ENCODE measurements at places on chromosomes 3 and 15.

GRCh38 chr3:186751480-186751879 is 31.9 kb upstream of the EIF4A2 start:
- DNase-seq: no peak

DNA sequence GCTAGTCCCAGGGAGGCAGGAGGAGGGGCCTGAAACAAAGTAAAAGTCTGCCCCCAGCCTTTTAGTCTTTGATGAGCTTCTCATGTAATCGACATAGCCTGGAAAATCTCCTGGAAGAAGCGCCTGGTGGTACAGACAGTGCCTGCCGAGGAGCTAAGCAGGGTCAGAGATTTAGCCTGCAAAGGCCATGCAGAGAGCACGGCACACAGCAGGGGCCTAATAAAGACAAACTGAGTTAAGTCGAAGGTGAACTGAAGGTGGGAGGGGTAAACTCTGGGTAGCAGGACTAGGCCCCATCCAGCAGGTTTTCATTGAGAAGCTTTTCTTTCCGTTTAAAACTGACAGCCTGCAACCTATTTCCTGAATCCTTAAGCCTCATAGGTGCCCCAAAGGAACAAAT is 115.5 kb upstream of the ABHD17C start:
- DNase-seq: no peak

GRCh38 chr3:187913617-187914033 is 168.4 kb upstream of the BCL6 start:
- no peak for DNase-seq

GRCh38 chr3:118089563-118089962 is 945.1 kb downstream of the IGSF11 start:
- no peak for DNase-seq

GRCh38 chr3:182179631-182180030 is 467.9 kb downstream of the SOX2 start:
- no peak for DNase-seq

- peak; percentile 87 for DNase-seq
These were observed 3.4 kb downstream of the ABCF3 start for GRCh38 chr3:184189421-184189820.

DNA sequence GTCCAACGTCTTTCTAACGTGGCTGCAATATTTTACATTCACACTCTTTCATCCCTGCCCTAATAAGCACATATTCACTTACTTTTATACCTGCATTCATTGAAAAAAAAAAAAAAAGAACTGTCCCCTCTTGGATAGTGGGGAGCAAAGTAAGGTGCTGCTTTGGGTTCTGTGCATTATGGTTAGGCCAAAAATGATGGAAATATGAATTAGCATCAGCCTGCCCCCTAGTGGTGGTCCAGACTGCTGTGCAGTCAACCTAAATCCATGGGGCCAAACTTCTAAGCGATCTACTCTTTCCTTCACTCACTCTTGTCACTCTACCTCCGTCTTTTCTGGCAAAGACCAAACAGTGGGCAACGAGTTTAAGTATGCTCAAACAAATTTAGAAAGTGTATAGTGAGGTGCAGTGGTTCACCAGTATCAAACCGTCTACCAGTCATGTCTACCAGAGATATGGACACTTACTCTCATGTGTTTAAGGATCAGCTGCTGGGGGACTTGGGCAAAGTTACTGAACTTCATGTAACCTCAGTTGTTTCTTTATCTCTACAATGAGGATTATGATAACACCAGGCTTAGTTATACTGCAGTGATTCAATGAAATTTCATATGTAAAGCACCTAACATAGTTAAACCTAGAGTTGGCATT is 61.5 kb upstream of the GRM7 start:
- no peak for DNase-seq

- DNase-seq: no peak
These were observed 487.2 kb upstream of the ROBO2 start for GRCh38 chr3:76552653-76553052.

GRCh38 chr3:138971766-138972320 is 24.8 kb downstream of the FOXL2NB start:
- no peak for DNase-seq

GRCh38 chr15:48890375-48890972 is 12.5 kb downstream of the EID1 start:
- DNase-seq: no peak

- DNase-seq: no peak
These were observed 144.3 kb downstream of the OPA1 start for GRCh38 chr3:193737191-193737751.

DNA sequence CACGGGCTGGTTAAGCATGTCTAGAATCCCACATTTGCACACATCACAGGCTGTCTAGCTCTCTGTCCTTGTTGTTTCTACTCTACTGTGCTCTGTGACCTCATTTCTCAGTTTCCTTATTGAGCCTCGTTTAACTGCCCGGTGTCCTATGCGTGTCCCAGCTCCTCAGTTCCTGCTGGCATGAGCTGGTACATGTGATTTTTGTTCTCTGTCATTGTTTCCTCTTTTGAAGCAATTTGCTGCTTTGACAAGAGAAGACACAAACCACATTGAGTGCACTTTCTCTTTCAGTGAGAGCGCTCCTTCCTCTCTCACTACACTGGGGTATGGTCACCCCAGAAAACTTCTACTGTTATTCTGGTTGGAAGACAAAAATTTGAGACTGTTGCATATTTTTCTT is 563.5 kb downstream of the PDCD6IP start:
- DNase-seq: no peak

GRCh38 chr3:120550546-120550945 is 45.6 kb upstream of the NDUFB4 start:
- DNase-seq: no peak

DNA sequence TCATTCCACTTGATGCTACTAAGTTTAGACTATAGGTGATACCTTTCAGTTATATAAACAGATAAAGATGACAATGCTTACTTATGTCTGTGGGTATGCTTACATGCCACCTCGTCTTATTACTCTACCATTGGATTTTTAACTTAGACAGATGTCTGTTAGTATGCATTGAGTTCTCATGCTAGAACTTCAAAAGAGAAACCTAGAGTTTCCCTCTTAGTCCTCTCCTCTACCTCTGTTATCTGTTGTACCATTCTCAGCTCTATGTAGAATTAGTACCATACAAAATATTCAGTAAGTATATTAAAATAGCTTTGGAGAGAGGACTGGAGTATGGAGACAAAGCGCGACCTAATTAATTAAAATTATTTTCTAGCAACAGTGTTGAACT is 111.3 kb downstream of the BBX start:
- DNase-seq: no peak

- no peak for DNase-seq
These were observed 39.4 kb downstream of the CHST14 start for GRCh38 chr15:40510201-40510600.

DNA sequence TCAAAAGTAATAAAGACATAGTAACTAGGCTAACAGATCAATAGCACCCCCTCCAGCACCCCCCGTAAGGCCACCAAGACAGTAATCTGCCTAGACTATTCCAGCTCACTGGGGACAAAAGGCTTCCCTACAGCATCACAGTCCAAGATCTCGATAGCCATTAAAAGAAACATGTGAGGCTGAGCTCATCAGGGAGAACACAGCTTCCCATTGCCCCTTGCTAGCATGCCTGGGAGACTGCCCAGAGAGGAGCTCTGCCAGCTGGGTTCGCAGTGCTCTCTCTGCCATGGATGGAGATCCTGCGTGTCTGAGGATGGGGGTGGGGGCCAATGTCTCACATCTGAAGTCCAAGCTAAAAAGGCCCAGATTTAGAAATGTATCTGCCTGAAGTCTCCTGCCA is 17.8 kb downstream of the LRIG1 start:
- DNase-seq: no peak

GRCh38 chr3:77919244-77919643 is 879.3 kb downstream of the ROBO2 start:
- no peak for DNase-seq

- DNase-seq: no peak
These were observed 220.8 kb upstream of the TPRG1 start for GRCh38 chr3:188950832-188951489.

DNA sequence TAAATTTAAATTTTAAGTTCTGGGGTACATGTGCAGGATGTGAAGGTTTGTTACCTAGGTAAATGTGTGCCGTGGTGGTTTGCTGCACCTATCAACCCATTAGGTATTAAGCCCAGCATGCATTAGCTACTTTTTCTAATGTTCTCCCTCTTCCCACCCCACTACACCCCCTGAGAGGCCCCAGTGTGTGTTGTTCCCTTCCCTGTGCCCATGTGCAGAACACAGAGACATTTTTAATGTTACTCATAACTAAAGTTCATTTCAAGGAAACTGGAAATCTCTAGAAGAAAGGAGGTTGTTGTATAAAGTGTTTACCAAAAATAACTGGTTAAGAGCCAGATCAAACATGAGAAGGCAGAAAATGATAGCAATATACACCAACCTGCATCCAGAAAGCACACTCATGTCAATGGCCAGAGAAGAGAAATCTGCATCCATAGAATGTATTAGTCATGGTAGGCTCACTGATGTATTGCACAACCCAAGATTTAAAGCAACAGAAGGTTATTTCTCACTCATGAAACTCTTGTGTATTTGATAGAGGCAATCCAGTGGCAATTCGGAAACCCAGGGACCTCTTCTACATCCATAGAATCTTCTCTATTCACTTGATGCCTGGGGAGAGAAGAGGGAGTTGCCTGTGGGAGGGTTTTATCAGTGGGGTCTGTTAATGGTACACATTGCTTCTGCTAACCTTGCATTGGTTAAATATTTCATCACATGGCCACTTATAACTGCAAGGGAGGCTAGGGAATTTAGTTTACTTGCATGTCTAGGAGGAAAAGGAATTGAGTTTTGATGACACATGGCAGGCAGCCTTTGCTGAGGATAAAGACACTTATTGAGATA is 321.9 kb upstream of the RASGRP1 start:
- no peak for DNase-seq
